ENCODE measurements at places on chromosomes 1 and 21.

DNA sequence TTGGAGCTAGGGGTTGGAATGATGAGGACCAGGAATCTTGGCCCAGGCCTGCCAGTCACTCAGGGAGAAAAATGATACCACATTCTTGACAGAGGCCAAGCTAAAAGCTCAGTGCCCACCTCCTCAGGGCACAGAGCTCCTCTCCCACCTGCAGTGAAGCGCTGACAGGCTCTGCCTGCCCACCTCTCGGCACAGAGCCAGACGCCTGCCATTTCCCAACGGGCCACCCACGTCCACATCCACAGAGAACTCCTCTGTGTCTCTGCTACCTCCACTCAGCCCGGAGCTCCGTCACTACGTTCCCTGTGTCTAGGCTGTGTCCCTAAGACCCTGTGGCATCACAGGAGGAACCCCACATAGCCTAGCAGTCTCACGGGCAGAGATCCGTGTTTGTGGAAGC, 60.8 kb downstream of the MRPL37 start:
- DNase-seq = no peak

DNA sequence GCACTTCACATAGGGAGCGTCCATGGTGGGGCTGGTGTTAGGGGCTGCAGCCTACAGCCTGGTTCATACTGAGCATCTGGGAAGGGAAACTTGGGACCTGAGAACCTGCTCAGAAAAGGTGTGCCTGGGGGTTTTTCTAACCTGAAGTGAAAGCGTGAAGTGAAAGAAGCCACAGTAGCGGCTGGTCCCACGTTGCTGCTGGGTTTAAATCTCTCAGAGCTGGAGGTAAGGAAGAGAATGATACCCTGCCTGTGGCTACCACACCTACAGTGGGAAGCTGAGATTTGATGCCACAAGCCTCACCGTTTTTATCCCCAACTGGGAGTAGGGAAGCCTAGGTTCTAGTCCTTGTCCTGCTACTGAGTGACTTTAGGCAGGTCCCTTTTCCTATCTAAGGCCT, 21.0 kb upstream of the FUCA1 start:
- no peak for DNase-seq

DNA sequence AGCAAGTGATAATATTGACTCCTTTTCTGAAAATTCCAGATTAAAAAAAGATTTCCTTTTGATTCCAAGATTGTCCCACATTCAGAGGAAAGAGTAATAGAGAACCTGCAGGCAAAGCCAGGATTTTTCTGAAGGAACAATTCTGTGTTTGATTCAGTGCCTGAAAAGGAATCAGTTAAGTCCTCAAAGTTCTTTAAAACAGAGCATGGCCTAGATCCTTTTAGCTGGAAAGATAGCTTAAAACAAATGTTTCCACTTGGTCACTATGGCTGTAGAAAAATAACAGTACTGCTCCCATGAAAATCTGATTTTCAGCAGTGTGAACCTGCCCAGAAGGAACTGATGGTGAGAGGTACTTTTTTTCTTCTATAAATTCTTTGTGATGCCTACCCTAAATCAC, 41.8 kb downstream of the HS2ST1 start:
- no peak for DNase-seq

DNA sequence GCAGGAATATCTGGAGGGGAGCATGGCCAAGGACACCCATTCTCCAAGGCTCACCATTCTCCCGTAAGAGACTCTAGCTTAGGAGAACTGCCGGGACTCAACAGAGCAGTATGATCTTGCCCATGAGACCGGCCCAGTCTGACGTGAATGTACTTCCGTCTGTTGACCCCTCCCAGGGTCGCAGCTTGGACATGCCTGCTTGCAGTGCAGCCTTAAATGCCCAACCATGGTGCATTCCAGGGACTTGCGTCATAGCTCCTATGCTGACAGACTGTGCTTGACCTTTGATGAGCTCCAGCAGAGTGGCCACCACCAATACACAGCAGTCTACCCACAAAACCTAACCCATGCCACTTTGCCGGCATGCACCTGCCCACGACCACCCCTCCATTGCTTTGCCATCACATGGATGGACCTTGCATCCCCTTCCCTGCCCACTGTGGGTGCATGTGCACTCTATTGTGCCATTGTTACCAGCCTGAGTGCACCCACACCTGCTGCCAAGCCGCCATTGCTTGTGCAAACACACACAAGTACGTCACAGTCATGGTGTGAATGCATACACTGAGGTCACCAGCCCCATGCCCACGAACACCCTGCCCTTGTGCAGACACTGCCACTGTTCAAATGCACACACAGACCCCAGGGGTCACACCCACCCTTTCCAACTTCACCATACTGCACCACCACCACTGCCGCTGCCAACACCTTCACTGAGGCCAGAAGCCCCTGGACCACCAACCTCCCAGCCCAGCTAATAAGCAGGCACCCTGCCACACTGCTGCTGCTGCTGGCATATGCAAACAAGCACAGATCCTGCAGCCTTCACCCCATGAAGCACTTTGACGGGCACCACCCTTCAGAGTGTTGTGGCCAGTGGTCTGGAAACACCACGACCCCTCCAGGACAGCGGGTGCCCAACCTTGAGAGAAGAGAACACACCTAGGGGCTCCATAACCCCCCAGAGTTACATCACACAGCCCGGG, 1141.3 kb downstream of the BRINP3 start:
- no peak for DNase-seq

DNA sequence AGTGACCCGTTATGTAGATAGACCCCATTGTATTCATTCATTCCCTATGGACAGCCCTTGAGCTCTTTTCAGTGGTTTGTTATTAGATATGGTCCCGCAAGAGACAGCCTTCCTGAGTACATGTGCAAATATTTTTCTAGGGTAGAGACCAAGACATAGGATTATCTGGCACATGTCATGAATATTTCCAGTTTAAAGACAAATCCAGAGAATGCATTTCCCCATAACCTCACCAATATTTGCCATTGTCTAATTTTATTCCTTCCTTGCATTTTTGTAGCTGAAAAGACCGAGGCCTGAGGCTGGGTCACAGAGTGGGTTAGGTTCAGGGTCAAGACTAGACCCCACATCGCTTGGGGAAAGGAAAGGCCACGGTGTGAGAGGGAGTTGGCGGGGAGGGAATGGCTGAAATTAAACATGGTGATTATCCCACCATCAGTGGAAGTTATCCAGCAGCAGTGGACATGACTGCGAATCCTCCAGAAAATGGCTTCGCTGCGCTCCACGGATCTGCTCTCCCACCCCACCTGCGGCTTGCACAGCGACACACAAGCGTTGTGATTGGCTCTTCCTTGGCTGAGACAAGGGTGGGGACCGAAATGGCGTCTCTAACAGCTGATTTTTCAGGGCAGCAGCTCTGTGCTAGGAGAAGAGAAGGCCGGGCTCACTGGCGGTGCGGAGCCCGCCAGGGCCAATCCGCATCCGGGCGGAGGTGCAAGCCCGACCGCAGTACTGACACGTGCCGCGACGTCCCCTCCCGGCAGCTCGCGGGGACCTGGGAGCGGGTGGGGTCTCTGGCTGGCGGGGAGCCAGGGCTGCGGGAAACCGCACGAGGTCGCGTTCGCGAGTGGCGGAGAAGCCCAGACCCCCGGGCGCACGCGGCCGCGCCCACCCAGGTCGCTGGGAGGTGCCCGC, 16.1 kb upstream of the STMN1 start:
- peak; percentile 20 for DNase-seq

GRCh38 chr1:54294887-54295286, 94.9 kb downstream of the MRPL37 start:
- no peak for DNase-seq

DNA sequence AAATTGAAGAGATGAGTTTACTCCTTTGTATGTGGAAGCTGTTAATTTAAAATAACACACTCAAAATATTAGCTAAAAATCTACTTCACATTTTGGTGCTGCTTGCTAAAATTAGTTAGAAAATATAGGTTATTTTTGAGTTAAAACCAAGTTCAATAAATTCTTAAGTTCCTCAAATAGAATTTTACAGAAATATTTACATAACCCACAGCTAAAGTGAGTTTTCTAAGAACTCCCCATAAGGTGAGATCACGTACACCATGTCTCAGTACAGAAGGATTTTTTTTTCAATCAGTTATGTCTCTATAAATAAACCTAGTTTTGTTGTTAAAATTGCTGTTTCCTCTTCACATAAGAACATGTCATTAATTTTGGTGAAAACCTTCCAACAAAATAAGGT, 108.0 kb downstream of the SDCCAG8 start:
- no peak for DNase-seq

GRCh38 chr1:12778061-12778460, 4.5 kb downstream of the PRAMEF12 start:
- no peak for DNase-seq

All from activated CD4-positive, alpha-beta T cell treated with anti-CD3 and anti-CD28 coated beads, Interleukin-2, amount 50 U/mL, for 24 hours (primary cell).